DMS79 (cell line): ENCODE measurements at places on chromosomes 4 and X.

- no peak for DNase-seq
These were observed 111.0 kb downstream of the EFNB1 start for GRCh38 chrX:68939868-68940267.

GRCh38 chr4:54842226-54842625, 184.5 kb downstream of the KIT start:
- DNase-seq = no peak

GRCh38 chr4:159725571-159725970, 622.7 kb downstream of the RAPGEF2 start:
- DNase-seq = no peak

GRCh38 chr4:152024881-152025280, 264.1 kb upstream of the GATB start:
- no peak for DNase-seq

DNA sequence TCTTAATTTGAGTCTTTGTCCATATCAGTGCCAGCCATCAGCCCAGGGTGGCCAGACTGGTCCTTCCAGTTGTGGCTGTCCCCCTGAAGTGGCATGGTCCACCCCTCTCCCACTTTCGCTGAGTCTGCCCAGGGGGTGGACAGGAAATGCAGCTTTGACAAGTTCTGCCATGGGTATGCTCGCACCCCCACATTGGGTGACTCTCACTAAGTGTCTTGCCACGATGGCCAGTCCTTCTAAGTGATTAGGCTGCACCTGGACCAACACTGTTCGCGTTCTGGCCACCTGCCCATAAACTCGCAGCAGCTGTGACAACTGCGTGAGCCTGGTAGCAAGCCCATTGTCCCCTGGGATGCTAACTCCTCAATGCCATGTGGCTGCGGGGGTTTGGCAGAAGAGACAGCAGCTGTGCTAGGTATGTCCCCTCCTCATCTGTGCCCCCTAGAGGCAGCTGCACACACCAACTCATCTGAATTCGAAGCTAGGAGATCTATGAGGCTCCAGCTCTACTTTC, 10.0 kb upstream of the LNX1 start:
- no peak for DNase-seq

- no peak for DNase-seq
These were observed 68.8 kb upstream of the BLTP1 start for GRCh38 chr4:122083351-122083750.

DNA sequence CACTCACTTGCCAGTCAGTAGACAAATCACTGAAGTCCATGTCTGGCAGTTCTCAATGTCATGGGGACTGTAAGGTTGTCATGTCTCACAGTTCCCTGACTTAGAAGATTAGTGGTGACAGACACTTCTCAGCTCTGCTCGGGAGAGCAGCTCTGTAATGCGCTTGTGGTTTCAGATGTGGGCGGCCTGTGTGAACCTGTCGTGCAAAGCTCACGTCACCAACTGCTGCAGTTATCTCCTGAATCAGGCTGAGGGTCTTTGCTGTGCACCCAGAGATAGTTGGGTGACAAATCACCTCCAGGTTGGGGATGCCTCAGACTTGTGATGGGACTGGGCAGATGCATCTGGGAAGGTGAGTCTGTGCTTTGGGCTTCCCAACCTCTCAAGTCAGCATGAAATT, at the start of gene IL9R:
TSS of gene IL9R (plus strand) at position 261 of the 400 bp plus-strand sequence. CDS start at position 325, 64 bp downstream.
- no peak for DNase-seq

GRCh38 chr4:106615961-106616360, 247.4 kb upstream of the GIMD1 start:
- DNase-seq = no peak

- no peak for DNase-seq
These were observed 1.6 kb upstream of the SETD7 start for GRCh38 chr4:139557556-139558110.

- DNase-seq = no peak
These were observed 20.2 kb upstream of the MGST2 start for GRCh38 chr4:139645458-139645857.

GRCh38 chr4:173367285-173367684, 3.5 kb upstream of the SAP30 start:
- no peak for DNase-seq

DNA sequence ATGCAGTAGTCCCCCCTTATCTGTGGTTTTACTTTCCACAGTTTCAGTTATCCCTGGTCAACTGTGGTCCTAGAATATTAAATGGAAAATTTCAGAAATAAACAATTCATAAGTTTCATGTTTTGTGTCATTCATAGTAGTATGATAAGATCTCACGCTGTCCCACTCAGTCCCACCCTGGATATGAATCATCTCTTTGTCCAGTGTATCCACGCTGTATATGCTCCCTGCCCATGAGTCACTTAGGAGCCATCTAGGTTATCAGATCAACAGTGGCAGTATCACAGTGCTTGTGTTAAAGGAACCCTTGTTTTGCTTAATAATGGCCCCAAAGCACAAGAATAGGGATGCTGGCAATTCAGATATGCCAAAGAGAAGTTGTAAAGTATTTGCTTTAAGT, 16.2 kb upstream of the SYTL4 start:
- no peak for DNase-seq

- DNase-seq = no peak
These were observed 6.7 kb downstream of the SLC7A11 start for GRCh38 chr4:138235419-138235952.

DNA sequence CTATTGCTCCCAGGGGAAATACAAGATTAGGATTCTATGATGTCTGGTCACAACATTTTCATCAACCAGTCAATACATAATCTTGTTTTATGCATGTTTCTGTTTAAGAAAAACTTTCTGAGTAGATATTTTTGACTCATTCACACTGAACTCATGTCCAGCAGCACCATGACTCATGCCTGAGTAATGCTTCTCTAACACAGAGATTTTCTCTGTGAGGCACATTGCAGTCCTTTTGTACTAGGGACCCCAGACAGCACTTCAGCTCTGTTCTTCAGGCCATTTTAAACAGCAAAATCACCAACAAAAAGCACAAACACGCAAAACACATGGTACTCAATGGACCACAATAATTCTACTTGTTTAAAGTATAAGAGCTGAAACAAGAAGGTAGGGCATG, 83.6 kb downstream of the MXRA5 start:
- no peak for DNase-seq

DNA sequence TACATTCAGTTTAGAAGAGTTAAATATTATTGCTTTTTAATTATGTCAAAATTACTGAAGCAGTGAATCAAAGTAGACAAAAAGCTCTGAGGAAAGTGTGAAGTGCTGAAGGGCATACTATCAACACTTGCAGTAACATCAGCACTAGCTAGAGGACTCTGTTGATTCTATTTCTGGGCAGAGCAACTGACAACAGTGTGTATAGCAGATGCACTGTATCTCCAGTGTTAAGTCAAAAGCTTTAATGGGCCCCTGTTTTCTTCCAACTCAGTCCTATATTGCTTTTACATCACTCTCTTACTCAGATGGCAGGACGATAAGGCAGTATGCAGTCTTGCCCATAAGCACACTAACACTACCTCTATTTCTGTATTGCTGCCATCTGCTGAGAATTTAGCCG, 435.2 kb upstream of the AMOT start:
- no peak for DNase-seq

- DNase-seq = no peak
These were observed 223.0 kb upstream of the GATB start for GRCh38 chr4:151983854-151984253.

- DNase-seq = peak; percentile 70
These were observed 71.5 kb downstream of the AFF1 start for GRCh38 chr4:87006426-87006675.

DNA sequence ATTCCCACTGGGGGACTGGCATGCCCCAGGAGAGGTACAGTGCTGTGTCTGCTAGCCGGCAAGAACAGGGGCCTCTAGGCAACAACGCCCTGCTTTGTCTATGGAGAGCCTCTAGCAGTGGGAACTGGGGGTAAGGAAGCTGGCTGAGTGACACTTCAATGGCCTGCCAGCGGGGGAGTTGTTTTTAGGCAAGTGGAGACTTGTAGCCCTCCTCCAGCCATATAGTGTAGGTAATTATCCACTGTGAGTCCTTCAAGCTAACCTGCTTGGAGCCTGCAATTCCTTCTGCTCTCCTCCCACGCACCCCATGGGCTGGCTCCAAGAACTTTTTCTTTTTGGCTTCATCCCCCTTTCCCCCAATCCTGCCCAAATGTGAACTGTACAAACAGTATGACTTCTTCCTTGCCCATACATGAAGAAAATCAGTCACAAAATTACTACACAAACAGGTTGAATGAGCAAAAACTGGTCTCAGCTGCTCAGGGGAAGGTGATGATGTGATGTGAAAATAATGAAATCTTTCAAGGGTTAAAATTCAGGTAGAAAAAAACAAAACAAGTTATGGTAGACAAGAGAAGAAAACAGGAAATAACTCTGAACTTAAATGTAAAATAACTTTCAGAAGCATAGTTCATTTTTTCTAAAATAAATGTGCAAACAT, 33.1 kb downstream of the LEF1 start:
- peak; percentile 48 for DNase-seq

DNA sequence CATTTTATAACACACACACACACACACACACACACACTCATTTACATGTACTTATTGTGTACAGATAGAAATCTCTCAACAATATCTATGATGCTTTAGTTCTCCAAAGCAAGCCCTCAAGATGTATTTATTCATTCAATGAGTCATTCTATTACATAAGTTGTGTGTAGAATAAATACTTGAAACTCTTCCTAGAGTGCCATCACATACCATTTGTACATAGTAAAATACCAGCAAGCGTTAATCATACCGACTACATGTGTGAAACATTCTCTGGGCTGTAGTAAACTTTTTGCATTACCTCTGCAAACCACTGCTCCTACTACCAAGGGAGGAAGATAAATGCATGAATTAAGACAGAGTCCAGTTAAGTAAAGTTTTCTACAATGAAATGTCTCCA, 70.9 kb downstream of the EPHA5 start:
- no peak for DNase-seq

GRCh38 chr4:76017056-76017686, 6.1 kb downstream of the CXCL10 start:
- no peak for DNase-seq

DNA sequence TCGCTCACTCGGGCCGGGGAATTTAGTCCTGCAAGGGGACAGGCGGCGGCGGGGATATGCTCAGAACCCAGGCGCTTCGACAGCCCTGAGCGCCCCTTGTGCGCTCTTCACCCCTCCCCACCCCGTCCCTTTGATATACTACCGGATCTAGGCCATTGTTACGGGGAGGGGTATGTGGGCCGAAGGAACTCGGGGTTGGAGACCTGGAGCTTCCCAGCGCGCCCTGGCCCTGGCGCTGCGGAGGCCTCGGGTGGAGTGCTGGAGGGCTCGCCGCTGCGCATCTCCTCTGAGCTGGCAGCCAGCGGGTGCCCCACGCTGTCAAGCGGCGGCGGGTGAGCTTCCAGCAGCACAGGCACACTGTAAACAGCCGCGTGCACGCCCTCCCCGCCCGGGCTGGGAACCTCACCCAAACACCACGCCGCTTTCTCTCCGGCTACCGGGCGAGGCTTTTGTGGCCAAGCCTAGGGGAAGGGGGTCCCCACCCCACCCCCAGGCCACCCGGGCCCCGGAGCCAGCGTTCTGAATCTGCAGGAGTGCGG, 54.5 kb upstream of the BCOR start:
- DNase-seq = no peak

- no peak for DNase-seq
These were observed 1.4 kb downstream of the HELT start for GRCh38 chr4:185019456-185020292.

DNA sequence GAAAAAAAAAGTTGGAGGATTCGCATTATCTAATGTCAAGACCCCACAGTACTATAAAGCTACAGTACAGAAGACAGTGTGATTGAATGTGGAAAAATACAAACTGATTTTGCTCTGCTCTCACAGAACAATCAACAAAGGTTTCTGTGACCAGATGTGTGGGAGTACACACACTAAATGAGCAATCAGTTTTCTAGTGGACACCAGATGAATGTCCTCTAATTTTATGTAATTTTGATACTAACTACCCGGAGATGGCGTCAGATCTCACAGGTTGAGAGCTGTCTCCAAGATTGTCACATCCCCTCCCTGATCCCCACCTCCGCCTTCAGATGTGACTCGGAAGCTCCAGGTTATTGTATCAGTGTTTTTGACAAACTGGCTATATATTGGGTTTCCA, 81.9 kb upstream of the HUWE1 start:
- no peak for DNase-seq

- no peak for DNase-seq
These were observed 409 bp downstream of the UGDH start for GRCh38 chr4:39526765-39527295.

DNA sequence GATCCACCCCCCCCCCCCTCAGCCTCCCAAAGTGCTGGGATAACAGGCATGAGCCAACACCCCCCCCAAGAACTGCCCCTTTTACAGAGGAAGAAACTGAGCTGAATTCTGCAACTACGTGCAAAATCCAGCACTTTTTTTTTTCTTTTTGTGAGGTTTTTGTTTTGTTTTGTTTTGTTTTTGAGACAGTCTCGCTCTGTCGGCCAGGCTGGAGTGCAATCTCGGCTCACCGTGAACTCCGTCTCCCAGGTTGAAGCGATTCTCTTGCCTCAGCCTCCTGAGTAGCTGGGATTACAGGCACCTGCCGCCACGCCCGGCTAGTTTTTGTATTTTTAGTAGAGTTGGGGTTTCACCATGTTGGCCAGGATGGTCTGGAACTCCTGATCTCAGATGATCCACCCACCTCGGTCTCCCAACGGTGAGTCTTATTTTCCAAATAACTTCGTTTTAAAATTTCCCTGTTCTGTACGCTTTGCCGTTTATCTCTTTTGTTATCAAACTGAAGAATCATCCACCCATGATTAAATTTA, 4.9 kb downstream of the CRLF2 start:
- no peak for DNase-seq

DNA sequence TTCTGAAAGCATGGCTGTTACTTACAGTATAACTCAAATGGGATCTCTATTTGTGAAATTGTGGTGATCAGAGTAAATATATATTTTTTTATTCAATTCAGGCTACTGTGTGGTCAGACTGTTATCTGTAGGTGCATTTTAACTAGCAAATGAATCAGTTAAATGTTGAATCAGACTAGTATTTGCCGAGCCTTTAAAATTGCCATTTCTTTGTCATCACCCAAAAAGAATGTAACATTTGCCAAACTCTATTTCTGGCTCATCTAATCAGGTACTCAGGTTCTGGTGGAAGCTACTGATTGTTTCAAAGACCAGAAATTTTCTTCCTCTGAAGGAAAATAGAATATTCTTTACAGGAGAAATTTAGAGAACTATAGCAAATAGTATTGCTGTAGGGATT, 1.8 kb upstream of the NAA15 start:
- no peak for DNase-seq

- DNase-seq = no peak
These were observed 18.9 kb upstream of the GPM6B start for GRCh38 chrX:13835825-13836224.

GRCh38 chrX:75076429-75076828, 79.7 kb downstream of the ABCB7 start:
- no peak for DNase-seq
